ENCODE measurements at places on chromosomes 11 and 22.

DNA sequence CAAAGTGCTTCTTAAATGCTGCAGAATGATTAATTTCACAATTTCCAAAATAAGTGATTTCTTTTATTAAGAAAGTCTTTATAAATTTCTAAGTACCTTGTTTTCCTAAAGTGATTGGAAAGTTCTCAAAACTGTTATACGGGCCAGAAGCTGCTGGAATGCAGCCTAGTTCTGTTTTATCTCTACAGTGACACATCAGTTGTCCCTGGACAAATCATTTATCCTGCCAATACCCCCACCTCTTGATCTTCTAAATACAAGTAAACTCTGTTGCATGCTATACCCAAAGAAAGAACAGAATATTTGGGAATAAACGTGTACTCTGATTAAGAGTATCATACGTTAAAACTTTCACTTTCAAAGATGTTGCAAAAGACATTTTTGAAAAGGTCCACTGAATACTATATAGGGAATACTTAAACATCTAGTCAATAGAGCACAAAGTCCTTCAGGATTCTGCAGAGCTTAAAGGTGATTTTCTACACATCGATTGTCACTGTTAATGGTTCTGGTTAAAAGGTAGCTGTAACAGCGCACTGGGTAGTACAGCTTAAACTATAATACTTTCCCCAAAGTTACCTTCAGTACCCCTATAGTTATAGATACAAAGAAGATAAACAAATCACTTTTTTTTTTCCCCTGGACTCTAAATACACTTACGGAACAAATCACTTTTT lies 92.1 kb upstream of the APOA1 start:
- no peak for DNase-seq

GRCh38 chr22:37069319-37069718 lies 17.8 kb downstream of the KCTD17 start:
- no peak for DNase-seq

GRCh38 chr11:45226901-45227300 lies 59.2 kb downstream of the SYT13 start:
- no peak for DNase-seq

DNA sequence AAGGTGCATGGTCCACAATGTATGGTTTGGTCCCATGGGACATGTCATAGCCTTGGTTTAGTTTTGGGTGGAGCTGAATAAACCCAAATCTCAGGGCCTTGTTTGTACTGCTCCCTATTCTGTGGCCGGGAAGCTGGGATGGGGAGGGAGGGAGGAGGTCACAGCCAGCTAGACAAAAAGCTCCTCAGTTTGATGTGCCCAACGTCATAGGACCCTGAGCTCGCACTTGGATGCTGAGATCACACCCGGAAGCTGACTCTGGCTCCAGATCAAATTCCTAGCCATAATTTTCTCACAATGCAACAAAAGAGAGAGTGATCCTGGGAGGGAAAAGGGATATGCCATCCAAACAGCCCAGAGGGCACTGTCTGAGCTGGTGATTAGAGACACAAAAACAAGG lies 1.5 kb downstream of the HSPB2 start:
- DNase-seq = no peak

- DNase-seq = no peak
Measured at GRCh38 chr22:24894220-24894975, 52.1 kb downstream of the LHFPL7 start.

DNA sequence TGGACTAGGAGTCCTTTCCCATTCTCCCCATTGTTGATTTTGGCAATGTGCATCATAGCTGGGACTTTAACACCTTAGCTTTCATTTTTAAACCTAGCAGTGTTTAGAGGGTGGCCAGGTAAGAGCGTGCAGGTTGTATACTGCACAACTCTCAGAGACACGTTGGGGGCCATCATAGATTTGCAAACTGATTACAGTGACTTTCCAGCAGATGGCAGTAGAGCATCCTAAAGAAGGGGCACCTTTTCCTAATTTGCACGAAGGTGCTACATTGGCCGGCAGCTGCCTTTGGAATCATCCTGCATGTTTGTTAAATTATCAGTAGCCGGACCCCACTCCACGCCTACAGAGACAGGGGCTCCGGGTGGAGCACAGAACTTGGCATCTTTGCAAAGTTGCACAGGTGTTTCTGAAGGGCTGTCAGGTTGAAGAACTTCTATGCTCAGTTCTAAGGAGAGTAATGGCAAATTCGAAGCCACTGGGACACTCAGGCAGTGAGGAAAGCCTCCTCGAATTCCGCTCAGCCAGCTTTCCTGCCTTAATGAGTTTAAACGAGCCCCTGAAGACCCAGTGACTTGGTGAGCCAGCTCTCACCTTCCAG lies 7.7 kb downstream of the LHFPL7 start:
- no peak for DNase-seq

- no peak for DNase-seq
Measured at GRCh38 chr11:43987384-43988039, 45.1 kb downstream of the C11orf96 start.

DNA sequence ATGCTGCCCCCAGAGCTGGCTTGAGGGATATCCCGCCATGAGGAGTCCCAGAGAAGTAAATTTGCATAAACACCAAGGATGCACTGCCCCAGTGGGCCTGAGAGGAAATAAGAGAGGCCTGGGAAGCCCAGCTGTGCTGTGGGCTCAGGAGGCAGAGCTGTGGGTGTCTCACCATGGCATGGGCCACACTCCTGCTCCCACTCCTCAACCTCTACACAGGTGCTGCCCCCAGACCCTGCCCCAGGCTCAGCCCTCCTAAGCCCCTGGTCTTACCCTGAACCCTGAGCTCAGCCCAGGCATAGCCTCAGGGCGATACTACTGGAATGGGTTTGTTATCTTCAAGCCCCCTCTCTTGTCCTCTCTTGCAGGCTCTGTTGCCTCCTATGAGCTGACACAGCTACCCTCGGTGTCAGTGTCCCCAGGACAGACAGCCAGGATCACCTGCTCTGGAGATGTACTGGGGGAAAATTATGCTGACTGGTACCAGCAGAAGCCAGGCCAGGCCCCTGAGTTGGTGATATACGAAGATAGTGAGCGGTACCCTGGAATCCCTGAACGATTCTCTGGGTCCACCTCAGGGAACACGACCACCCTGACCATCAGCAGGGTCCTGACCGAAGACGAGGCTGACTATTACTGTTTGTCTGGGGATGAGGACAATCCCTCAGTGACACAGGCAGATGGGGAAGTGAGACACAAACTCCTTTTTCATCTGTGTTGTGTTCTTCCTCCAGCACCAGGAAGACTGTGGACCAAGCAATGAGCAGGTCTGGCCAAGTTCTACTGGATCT lies 59.9 kb downstream of the GGTLC2 start:
- DNase-seq = no peak

DNA sequence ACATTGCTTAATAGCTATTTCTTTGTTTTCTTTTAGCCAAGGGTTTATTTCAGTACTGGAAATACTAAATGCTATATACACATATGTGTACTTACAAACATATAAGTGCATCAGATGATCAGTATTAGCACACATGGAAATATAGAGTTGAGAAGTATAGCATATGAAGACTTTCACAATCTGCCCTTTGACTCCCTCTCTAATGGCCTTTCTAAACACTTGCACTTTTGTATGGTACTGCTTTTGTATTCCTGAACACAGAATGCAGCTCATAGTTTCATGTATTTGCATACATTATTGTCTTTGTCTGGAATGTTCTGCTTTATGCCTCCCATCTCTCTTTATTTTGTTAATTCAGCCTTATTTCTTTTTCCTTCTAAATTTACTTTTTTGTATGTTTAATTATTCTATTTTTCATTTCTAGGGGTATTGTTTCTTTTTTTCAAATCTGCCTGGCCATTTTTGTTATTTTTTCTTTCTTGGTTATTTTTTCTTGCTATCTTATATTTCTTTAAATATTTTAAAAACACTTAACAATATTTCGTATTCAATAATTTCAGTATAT lies 28.8 kb downstream of the ACER3 start:
- no peak for DNase-seq

- no peak for DNase-seq
Measured at GRCh38 chr11:118921121-118921928, 4.4 kb downstream of the BCL9L start.

All from stimulated activated CD8-positive, alpha-beta memory T cell treated with anti-CD3 and anti-CD28 coated beads, Interleukin-7, amount 100 ng/mL, for 24 hours (primary cell).